Testis (tissue), 5 donors: ENCODE measurements at places on chromosomes 2 and 18.

DNA sequence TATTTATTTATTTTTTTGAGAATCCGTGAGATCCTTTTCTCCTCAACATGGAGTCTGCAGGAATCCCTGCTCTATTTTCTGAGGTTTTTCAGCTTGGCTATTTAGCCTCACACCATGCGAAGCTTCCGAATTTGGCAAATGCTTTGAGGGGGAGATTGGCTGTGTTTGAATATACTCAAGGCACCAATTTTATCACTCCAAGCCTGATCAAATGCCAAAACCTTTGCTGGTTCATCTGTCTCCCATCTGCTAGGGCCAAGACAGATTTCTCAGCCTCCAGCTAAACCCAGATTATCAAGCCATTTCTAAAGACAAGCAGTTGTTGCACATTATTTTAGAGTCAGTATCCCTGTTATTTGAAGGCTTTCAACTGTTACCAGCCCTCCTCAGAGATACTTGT is 295.7 kb downstream of the XIRP2 start:
- DNase-seq = no peak

DNA sequence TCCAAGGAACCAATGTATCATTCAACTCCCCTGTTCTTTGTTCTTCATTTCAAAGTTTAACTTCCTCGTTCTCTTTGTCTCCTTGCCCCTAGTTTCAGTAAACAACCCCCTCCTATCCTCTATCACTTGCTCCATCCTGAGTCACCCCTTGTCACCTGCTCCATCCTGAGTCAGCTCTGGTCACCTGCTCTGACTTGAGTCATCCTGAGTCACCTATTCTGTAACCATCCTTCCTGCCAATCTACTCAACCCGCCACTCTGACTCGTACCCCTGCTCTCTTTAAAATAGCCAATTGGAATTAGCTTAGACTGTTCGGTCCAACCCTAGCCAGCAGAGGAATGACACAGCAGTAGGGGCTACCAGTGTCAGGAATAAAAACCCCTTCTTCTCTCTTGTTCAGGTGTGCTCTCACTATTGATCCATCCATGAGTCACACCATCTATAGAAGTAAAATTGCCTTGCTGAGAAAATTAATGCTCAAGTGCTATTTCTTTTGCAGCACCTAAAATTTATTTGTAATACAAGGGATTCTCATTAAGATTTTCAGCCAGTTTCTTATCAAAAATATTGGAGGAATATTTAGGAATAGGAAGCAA is 326.8 kb downstream of the AKAIN1 start:
- DNase-seq = no peak

- peak; percentile 8 for DNase-seq
Observed at GRCh38 chr18:80249217-80250093, 2.1 kb upstream of the PARD6G start.

DNA sequence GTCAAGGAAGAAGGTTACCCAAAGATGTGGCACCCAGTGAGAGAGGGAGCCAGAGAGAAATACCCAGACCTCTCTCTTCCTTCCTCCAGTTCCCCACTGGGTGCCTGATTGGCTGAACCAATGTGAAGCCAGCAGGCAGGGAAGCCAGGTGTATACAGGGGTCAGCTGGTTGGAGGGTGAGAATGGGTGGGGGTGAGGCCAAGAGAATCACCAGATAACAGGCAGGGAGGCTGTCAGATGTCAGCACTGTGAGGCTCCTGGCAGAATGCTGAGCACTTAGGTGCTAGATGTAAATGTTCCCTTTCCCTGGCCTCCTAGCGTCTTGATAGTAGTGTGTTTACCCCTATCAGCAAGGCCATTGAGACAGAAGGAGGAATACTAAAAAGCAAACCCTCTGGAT is 104.0 kb upstream of the MGAT5 start:
- DNase-seq = no peak

GRCh38 chr2:5942204-5942603 is 250.0 kb downstream of the SOX11 start:
- no peak for DNase-seq

DNA sequence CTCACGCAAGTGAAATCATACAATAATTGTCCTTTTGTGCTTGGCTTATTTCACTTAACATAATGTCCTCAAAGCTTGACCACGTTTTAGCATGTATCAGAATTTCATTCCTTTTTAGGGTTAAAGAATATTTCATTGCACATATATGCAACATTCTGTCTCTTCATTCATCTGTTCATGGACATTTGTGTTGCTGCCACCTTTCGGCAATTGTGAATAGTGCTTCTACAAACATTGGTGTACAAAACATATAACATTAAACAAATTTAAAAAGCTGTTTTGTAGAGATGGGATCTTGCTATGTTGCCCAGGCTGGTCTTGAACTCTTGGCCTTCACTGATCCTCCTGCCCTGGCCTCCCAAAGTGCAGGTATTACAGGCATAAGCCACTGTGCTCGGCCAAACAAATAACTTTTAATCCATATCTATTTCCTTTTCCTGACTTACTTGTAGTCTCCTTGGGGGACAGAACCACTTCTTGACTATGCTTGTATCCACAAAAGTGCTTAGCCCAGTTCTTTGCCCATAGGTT is 209.3 kb downstream of the SLC4A3 start:
- DNase-seq = peak; percentile 28

GRCh38 chr2:113201496-113202304 is 27.9 kb downstream of the PSD4 start:
- no peak for DNase-seq

- DNase-seq = no peak
Observed at GRCh38 chr2:60548845-60549237, 4.6 kb downstream of the BCL11A start.

DNA sequence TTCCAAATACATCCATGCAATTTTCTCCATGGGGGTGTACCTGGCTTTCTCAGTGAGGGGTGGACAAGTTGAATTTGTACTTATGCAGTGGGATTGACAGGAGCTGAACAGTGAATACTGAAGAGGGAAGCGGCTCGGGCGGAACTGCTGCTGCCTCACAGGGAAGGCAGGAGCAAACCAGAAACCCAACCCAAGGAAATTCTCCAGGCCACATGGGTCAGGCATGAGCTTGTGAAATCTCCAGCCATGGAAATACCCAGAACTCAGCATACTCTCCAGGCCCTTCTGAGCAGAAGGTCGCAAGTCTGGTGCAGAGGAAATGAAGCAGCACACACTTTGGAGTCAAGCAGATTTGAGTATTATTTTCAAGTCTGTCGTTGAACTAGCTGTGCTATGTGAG is 26.5 kb upstream of the INO80C start:
- no peak for DNase-seq
